ENCODE measurements at places on chromosomes 5 and 9.

- DNase-seq, result no peak
These were observed 18.4 kb downstream of the IL33 start for GRCh38 chr9:6234014-6234413.

DNA sequence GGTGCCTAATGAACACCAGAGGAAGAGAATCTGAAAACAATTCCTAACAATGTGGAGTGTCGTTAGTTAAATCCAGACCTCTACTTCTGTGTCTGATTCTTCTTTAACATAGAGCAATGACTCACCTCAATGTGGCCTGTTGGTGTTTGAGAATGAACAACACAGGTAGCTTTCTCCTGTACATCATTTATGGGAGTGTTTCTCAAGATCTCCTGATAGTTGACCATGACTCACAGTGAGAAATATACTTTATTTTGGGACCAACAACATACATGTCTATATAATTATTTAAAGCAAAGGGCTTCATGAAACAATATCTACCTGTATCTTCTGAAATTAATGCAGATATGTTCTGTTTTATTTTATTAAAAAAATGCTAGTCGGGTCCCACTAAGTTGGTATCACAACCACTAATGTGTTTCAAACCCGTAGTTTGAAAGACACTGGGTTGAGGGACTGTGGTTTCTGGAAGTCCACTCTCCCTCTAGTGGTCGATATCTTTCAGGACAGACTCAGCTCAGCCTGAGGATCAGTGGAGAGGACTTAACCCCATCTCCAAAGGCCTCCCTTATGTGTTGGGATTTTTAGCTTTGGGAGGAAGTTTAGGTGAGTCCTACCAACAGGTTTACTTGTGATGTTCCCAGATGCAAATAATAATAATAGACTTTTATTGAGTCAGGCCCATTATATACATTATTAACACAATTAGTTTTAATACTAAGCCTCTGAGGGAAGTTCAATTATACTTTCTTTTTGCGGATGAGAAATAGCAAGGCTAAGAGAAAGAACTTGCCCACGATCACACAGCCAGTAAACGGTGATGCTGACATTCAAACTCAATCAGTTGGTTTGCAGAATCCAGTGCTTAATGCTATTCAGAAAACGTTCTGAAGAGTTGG lies 70.0 kb upstream of the KLF9 start:
- peak; percentile 26 for DNase-seq

DNA sequence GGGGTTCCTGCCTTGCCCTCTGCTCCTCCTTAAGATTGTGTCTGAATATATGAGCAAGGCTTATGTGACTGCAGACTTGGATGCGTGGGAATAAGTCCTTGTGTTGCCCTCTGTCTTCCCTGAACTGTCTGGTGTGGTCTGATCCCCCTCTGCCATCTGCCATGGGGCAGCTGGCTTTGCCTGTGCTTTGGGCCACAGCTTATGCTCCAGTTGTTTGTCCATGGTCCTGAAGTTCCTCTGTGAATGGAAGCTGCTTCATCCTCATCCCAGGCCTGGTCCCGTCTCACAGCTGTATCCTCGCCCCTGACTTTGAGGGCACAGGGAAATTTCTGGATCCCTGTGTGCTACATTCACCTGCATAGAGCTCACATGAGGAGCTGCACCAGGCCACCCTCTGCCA lies 14.7 kb downstream of the IL31RA start:
- DNase-seq, result no peak

- DNase-seq, result no peak
These were observed 1.2 kb downstream of the ABCA2 start for GRCh38 chr9:137026828-137027227.

GRCh38 chr5:69491027-69491426 lies 1.6 kb upstream of the OCLN start:
- no peak for DNase-seq

- no peak for DNase-seq
These were observed 43.3 kb downstream of the SH3GL2 start for GRCh38 chr9:17622141-17622540.

DNA sequence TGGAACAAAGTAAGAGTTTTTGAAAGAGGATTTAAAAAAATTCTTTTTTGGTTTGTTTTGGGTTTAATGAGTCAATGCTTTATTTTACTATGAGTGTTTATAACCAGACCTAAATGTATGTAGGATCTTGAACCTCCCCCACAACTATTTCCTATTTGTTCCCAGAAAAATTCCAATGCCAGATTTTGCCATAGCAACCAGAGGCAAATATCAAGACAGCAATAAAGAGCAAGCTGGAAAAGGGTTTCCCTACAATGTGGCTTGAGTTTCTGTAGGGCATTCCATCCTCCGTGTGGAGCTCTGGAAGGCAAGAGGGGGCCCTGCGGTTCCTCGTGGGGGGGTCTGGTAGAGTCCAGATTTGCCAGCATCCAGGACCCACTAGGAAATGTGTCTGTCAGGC lies 27.8 kb upstream of the GDNF start:
- no peak for DNase-seq

- no peak for DNase-seq
These were observed 4.8 kb upstream of the HAND1 start for GRCh38 chr5:154482528-154483449.

DNA sequence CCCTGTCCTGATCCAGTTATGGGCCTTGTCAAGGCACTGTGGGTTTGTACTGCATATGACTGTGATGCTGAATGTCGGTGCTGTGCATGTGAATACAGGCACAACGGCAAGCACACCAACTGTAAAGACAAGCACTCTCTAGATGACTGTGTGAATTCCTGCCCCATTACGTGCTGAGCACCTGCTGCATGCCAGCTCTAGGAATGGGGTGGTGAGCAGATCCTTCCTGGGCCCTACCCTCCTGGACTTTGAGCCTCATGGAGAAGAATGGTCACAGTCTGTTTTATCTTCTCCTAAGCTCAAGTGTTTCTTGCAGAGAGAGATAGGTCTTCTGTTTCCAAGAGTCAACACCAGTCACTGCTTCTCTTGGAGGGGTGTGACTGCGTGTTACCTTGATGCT lies 56.0 kb upstream of the RARS1 start:
- DNase-seq, result no peak

GRCh38 chr5:158798140-158798539 lies 301.6 kb downstream of the EBF1 start:
- DNase-seq, result no peak

DNA sequence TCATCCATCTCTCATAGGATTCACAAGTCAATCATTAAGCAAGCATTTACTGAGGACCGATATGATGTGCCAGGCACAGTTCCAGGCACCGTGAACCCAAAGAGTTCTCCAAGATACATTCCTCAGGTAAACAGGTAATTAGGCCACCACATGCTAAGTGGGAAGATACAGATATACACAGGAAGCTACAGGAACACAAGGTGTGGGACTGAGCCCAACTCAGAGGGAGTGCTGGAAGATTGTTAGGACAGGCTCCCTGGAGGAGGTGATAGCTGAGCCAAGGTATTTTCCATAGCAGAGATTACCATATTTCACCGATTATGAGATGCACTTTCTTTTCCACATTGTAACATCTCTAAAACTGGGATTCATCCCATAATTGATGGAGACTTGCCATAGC lies 31.4 kb upstream of the RAI14 start:
- no peak for DNase-seq

DNA sequence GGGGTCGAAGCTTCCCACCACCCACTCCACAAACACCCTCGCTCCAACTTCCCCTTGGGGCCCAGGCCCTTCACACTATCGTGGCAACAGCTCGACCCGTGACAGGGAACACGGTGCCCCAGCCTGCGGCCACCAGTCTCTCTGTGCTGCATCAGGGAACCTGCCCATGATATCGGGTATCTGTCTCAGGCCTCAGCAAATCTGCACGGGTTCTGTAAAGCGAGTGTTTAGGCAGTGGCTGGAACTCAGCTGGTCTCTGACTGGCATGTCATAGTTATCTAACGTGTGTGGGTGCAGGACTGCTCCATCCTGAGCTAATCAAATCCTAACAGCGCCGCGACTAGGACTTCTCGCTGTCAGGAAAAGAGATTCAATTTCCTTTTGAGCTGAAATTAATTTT lies 42.9 kb downstream of the DBH start:
- no peak for DNase-seq

DNA sequence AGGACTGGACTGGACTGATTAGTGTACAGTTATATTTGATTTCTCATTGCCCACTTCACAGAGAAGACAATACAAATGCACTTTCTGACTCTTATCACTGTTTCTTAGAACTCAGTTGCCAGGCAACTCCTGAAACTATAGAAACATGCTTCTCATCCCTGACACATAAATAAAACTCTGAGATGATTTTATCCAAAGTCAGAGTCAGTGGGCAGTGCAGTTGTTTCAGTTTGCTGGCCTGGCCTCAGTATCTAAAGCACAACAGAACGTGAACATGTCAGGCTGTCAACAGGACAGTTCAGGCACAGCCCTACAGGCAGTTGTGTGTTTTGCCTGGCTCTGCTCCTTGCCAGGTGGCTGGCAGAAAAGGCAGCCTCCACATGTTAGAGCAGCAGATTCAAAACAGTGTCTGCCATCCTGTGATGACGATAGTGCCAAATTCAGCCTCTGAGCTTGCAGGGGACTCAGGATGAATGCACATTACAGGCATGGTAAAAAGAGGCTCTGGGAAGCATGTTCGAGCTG lies 65.1 kb upstream of the CCDC152 start:
- no peak for DNase-seq

- no peak for DNase-seq
These were observed 1619.6 kb upstream of the WWC1 start for GRCh38 chr5:166671811-166672210.
